Fibroblast of skin of back (primary cell): ENCODE measurements at places on chromosomes 6 and 20.

GRCh38 chr20:35263532-35264341 lies 14.2 kb downstream of the MMP24OS start:
- no peak for DNase-seq

- no peak for DNase-seq
Observed at GRCh38 chr20:48530957-48531356, 296.8 kb downstream of the PREX1 start.

- DNase-seq: no peak
Observed at GRCh38 chr6:130779658-130780033, 47.6 kb upstream of the SMLR1 start.

DNA sequence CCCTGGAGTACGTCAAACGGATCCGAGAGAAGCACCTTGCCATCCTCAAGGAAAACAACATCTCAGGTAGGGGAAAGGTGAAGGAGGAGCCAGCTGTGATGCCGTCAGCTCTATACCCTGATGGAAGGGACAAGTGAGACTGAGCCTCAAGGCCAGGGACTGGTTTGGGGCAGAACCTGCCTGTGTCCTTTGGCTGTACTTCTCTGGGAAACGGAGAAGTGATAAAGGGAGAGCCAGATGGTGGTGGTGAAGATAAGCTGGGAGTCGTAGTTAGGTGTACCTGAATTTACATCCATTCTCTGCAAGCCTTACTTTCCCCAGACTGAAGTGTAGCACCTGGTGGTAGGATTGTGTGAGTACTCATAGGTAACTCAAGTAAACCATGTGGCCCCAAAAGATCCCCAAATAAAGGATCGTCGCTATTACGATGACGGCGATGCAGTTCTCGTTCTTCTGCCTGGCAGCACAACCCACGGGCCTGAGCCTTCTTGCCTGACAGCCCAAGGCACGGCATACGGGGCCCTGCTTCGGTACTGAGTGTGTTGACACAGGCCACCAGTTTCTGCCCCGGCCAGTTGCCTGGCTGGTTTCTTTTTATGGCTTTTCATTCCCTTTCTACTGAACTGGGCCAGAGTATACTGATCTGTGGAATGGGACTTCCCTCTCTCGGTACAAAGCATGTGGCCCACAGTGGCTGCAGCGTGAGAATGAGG lies 10.6 kb downstream of the PCIF1 start:
- no peak for DNase-seq
